Upper lobe of left lung (tissue), 6 donors: ENCODE measurements at places on chromosomes 7 and 10.

GRCh38 chr10:131547129-131547799 lies 235.7 kb upstream of the TCERG1L start:
- no peak for DNase-seq

- DNase-seq, result no peak
These were observed 212.1 kb downstream of the GPR37 start for GRCh38 chr7:124553502-124553901.

GRCh38 chr10:64054392-64054791 lies 533.2 kb downstream of the REEP3 start:
- DNase-seq, result no peak

- no peak for DNase-seq
These were observed 347.5 kb downstream of the GRID1 start for GRCh38 chr10:86019141-86019540.

DNA sequence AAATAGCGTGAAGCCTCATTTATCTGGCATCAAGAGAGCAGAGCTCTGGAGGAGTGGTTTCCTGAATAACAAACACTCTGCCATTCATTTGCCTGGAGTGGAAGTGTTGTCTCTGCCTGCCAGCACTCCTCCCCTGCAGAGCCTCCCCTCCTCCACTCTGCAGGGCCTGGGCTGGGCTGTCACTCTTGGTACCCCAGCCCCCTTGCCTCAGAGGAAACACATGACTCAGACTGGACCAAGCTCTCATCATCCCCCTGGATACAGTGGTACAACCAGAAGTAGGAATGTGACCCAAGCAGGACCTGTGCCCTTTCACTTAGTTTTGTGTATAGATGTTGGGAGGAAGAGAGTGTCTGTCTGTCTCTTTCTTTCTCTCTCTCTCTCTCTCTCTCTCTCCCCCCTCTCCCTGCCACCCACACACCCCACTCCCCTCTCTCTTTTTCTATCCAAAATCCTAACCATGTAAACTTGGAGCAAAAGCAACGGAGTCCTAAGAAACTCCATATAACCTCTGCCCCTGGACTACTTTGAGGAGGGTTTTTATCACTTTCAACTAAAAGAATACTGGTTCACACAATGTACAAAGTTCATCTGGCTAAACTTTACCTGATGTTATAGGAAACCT lies 43.9 kb downstream of the DOCK4 start:
- no peak for DNase-seq

DNA sequence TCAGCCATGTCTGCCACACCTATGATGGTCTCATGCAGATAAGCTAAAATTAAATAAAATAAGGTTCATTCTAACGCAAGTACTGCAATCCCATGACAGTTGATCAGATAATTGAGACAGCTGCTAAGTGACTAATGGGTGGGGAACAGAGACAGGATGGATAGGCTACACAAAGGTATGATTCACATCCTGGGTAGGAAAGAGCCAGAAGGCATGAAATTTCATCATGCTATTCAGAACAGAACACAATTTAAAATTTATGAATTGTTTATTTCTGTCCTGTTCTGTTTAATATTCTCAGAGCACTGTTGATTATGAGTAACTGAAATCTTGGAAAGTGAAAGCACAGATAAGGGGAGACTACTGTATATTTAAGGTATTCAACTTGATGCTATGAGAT lies 381.8 kb upstream of the SORCS1 start:
- no peak for DNase-seq

GRCh38 chr7:158695726-158696452 lies 8.7 kb downstream of the NCAPG2 start:
- DNase-seq, result peak; percentile 26

DNA sequence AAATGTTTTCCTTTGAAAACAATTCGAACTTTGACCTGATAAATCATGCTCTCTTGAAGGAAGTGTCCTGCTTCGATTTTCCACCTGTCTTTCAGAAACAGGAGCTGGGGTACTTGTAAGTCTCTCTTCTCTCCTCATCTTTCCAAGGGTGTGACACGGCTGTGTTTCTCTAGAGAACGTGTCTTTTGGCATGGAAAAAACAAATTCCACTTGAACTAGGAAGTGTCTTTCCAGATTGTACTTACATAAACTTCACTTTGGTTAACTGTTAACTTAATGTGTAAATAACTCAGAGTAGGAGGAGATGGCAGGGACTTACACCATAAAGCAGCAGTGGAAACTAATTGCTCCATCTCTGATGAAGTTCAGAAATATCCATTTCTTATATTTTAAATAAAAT lies 4.2 kb upstream of the CALCR start:
- DNase-seq, result no peak

GRCh38 chr7:74134117-74134620 lies 40.0 kb upstream of the EIF4H start:
- no peak for DNase-seq

DNA sequence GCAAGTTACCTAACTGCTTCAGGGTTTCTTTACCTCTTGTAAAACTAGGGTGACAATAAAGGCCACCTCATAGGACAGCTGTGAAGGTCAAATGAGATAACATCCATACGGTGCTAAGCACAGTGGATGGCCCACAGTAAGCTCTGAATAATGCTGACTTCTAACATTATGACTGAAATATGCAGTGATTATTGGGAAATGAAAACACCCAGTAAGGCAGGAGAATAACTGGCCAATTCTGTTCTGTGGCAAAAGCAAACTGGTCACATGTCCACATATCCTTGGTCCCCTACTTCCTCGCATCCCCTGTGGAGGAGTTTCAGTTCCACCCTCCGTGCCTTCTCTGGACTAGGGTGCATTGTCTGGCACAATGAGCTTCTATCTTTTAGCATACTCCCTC lies 1.4 kb downstream of the CUBN start:
- no peak for DNase-seq

DNA sequence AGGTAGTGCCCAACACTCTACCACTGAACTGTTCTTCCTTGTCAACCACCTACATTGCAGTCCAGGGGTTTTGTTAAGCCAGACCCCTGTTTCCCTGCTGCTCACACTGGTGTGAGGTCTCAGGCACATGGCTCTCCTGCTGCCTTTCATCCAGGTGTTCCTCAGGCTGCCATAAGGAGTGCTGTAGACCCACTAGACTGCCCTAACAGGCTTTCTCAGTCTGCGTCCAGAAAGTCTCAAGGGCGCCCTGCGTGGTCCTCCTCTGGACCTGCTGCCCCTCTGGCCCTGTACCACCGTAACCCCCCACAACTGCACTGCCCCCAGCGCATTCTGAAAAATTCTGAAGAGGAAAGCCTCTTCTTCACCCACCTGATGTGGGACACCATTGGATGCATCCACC lies 225.7 kb upstream of the ANKRD30A start:
- DNase-seq, result no peak

- DNase-seq, result no peak
These were observed 36.0 kb downstream of the ANK3 start for GRCh38 chr10:60353519-60354258.

DNA sequence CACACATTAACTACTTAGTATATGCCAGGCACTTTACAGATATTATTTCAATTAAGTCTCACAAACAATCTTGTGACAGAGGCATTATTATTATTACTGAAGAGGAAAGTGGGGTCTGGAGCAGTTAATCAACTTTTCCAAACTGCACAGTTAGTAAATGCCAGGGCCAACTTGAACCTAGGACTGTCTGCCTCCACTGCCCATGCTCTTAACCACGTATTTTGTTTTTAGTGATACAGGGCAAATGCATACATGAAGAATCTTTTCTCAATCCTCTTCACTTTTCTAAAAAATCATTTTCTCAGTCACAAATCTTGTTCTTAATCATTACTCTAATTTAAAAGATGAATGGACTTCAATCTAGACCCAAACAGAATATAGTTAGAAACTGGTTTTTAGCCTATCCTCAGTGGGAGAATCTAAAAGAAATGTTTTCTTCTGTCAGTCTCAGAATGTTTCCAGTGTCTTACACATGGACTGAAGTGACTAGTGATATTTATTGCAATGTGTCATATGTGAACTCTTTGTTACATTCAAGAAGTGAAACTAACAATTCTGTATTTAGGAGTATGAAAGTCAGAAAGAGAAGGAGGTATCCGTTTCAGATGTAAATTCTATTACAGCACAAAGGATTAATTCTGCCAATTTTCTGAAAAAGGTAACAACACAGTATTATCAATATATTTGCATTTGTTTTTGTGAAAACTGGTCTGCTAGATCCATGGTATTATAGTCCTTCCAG lies 55.5 kb upstream of the CCNJ start:
- no peak for DNase-seq

- no peak for DNase-seq
These were observed 15.9 kb downstream of the ITPRIP start for GRCh38 chr10:104322416-104322782.

DNA sequence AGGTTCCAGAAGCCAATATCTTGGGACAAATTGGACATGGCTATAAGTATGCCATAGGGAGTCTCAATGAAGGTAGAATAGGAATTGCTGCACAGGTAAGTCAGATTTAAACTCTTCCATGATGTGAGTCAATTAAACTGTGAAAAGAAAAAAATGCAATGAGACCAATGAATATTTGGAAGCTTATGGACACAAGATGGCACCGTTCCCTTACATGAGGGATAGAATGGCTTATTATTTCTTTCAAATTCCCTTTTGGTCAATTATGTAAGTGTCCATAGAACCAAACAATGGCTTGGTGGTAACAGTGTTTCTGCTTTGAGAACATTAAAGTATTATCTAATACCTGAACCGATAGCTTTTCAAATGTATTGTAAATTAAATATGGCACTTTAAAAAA lies 35.6 kb downstream of the ACADSB start:
- DNase-seq, result no peak

DNA sequence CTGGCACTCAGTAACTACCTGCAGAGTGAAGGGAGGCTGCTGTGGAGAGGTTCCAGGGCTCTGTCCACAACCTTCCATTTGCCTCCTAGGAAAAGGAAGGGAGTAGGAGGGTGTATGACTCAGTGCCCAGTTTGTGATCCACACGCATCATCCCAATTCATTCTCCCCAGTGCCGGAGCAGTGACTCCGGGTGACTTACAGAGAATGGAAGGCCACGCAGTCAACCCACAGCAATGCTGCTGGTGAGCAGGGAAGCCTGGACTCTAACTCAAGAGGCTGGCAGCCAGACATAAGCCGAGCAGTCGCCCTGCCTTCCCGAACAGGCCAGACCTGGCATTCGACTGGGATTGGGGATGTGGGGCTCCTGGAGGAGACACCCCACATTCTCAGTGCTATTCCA lies 139.9 kb downstream of the SH3PXD2A start:
- no peak for DNase-seq

DNA sequence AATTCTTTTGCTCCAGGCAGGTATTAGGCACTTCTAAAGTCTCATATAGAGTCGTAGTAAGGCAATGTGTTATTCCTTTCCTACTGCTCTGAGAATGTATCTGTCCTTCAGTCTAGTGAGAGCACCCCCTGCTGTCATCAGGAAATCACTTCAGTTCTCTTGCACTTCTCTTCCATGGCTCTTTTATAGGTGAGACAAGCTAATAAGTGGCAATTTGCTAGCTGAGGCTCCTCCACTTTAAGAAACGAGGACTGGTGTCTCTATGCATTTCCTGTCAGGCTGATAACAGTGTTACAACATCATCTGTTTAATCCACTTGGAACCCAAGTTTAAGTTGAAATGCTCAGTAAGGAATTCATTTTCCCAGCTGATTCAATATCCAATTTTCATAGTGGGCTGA lies 350.6 kb downstream of the TFEC start:
- no peak for DNase-seq

DNA sequence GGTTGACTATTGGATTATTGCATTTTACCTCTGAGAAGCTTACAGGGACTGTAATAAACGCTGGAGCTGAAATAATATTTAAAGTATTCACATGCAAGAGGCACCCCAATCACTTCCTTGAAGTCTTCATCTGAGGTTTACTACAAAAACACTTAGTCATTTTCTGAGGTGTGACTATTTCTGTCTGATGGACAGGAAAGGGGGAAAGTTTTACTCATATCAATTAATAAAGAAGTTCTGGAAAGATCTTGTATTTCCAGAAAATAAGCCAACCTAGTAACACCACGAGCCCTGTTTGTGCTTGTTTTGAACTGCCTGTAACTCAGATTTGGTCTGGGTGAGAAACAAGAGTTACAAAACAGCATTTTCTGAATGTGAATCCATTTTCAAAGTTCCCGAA lies 63.9 kb upstream of the PRKCQ start:
- DNase-seq, result no peak

DNA sequence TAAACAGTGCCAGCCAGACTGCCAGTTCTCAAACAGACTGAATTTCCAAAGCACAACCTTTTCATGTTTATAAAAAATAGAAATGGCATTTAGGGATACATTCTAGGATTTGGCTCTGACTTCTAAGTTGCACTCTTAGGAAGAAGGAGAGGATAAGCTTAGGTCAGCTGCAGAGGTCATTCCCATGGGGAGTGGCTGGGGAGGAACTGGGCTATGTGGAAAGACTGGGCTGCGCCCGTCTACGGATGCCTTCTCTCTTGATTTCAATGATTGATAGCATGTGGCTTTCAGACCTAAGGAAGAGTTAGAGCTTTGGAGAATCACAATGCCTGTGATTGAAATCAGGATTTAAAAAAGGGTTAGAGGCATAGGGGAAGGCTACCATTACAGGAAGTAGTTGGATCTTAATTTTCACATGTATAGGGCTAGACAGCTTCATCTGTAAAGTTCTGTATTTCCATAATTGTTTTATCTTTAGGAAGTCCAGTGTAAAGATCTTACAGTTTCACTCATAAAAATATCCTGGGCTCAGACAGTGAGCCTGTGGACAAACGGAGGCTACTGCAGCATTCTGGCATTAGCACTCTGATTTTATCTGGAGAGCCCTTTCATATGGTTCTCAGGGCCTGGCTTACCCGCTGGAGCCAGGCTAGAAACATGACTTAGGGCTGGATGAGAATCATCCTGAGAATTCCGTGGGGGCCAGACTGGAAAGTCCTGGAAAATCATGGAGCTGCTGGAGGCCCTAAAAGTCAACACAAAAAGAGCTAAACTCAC lies 29.5 kb downstream of the NUDT5 start:
- DNase-seq, result no peak

- no peak for DNase-seq
These were observed 56.5 kb downstream of the ST7 start for GRCh38 chr7:117009705-117010361.

- no peak for DNase-seq
These were observed 109.1 kb downstream of the POLL start for GRCh38 chr10:101478956-101479355.

GRCh38 chr10:124935946-124936345 lies 6.0 kb upstream of the ZRANB1 start:
- no peak for DNase-seq

DNA sequence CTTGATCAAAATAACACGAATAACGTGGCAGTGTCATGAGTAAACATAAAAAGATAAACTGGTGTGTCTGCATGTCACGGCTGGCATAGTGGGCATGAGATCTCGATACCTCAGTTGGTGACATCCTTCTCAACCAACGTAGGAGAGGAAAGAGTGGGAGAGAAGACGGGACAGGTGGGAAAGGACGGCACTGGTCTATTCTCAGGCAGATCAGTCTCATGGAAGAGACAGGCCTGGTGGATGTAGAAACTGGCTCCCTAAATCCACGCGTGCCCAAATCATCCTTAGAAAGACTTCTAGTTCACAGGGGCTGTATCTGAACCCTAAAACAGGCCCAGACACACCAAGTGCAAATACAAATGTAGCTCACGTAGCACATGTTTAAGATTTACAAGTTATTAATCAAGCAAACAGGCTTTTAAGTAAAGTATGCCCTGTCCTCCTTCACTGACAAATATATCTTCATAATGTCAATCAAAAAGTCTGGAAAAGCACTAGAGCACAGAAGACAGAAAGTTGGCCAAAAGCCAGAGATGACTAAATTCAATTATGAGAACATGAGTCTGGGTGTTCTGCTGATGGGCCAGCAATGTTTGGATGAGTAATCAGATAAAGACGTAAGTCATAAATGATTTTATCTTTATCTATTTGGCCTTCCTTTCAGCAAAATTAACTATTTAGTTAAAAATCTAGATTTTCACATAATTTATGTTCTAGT lies 56.3 kb downstream of the SFMBT2 start:
- no peak for DNase-seq
